ENCODE measurements at places on chromosomes 1 and 21.

DNA sequence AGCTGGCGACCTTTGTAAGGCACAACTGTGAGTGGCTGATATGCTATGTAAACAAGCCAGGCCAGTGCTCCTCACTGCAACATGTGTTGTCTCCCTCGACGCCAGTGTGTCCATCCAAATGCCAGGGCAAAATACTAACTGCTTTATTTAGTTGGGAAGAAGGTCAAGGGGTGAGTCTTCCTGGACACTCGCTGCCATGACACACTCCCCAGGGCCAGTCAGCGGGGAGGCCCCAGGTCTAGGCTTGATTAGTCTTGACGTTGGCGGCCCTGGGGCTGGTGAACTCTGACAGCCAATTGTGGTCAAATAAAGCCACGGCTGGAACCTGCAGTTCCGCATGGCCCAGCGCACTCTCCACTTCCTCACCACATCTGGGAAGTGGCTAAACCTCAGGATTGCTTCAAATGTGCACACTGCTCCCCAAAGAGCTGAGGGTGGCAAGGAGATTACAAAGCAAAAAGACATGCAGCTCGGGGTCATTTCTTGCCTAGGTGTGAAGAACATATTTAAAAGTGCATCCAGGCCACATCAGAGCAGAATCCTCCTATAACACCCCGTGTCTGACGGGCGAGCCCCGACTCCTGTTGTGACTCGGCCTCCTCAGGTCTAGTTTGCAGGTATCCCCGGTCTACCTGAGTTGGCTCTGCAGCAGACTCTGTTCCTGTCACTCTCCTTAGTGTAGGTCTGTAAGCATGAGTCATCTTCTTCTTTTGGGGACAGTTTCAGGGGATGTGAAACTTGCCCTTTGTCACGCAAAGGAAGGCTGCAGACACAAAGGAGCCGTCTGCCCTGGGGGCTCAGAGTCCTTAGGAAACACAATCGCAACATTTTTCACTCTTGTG lies 183.5 kb downstream of the RUNX1 start:
- no peak for DNase-seq

DNA sequence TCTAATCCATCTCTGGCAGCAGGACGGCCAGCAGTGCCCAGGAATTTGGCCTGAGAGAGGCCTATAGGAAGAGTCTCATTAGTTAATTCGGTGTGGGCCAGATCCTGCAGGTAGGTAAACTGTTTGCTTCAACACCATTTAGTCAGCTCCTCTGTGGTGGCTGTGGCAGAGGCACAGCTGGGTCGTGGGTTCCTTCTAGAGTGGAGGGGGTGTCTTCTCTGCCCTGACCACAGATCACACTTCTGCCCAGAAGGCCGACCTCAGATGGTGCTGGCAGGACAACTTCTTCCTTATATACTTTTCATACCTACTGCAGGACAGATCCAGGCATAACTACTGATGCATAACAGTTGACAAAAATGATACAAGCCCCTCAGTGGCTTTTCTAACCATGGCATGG lies 281.4 kb downstream of the RPS6KC1 start:
- no peak for DNase-seq

- DNase-seq = peak; percentile 47
Observed at GRCh38 chr1:197065559-197065958, 1.5 kb downstream of the F13B start.

- DNase-seq = no peak
Observed at GRCh38 chr21:16900685-16901084, 612.2 kb upstream of the CXADR start.

GRCh38 chr1:53637511-53638359 lies 101.2 kb downstream of the GLIS1 start:
- no peak for DNase-seq

GRCh38 chr1:22753481-22753971 lies 42.9 kb downstream of the EPHB2 start:
- DNase-seq = peak; percentile 93

DNA sequence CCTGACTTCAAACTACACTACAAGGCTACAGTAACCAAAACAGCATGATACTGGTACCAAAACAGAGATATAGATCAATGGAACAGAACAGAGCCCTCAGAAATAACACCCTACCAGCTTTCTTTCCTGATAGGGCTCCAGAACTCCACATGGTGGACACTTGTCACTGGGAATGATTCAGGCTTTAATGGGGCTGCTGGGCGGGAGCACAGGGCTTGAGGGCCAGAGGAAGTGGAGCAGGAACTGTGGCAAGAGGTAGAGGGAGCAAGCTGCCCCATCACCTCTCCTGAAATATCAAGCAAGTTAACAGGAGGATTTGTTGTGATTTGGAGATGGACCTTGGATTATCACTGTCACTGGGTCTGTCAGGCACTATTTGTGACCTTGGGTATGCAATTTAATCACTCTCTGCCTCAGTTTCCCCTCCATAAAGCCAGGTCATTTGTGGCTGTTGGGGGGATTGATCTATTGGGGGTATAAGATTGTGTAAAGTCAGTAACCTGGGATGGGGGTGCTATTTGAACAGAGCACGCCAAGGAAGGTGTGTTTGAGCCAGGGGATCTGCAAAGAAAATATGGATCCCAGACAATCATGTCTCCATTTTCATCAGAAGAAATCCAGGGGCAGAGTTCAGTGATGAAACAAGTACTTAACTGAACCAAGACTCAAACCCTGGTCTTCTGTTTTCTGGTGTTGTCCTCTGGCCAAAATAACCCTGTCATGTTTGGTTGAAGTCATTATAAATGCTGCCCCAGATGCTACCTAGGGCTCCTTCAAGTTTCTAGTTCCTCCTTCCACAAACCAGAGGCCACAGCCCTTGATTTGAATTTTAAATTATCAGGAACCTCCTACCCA lies 25.2 kb downstream of the ETS2 start:
- no peak for DNase-seq

- DNase-seq = no peak
Observed at GRCh38 chr1:197304638-197305200, 36.7 kb downstream of the CRB1 start.

- no peak for DNase-seq
Observed at GRCh38 chr1:116496898-116497297, 73.9 kb downstream of the CD58 start.

- no peak for DNase-seq
Observed at GRCh38 chr1:100350787-100351094, 1.6 kb upstream of the CDC14A start.

DNA sequence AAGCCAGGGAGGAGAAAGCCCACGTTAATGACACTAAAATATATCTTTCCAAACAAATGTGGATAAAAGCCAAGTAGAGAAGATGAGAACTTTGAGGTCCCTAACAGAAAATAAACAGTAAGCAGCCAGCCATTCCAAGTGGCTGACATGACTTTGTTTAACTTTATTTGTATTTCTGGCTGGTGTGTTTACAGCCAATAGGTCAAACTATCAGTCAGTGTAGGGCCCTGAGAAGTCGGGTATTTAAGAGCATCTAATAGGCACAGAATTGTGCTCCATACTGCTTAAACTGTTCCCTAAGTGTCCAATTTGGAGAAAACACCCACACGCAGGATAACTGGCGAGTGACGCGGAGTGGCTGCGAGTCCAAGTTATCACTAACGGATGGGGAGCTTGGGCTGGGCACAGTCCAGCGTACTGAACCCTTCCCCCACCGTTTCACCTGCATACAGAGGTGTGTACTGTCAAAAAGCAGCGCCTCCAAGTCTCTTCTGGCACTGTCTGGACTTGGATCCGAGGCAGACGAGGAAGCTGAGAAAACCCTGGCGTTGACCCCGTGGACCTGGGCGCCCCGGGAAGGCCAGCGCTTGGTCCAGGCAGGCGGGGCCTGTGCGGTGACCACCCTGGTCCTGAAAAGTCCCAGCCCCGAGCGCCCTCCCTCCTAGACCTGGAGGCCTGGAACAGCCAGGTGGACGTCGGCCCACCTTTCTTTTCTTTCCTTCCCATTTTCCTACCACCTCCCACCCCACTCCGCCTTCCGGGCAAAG lies 662 bp upstream of the LGALS8 start:
- no peak for DNase-seq

DNA sequence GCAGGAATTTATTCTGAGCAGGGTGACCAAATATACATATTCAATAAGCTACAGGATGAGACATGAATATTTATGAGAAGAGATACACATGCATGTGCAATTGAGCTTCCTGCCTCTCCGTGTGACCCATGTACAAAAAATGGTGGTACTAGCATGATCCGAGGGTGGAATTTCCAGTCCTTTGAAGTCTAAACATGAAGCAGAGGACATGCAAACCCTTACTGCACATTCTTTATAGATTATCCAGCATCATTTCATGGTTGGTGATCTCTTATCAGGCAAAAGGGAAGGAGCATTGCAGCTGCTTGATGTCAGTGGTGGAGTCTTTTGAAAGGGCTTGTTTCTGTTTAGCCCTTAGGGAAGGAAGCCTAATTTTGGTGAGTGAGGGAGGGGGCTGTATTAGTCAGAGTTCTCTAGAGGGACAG lies 448.6 kb downstream of the SETD4 start:
- DNase-seq = no peak

DNA sequence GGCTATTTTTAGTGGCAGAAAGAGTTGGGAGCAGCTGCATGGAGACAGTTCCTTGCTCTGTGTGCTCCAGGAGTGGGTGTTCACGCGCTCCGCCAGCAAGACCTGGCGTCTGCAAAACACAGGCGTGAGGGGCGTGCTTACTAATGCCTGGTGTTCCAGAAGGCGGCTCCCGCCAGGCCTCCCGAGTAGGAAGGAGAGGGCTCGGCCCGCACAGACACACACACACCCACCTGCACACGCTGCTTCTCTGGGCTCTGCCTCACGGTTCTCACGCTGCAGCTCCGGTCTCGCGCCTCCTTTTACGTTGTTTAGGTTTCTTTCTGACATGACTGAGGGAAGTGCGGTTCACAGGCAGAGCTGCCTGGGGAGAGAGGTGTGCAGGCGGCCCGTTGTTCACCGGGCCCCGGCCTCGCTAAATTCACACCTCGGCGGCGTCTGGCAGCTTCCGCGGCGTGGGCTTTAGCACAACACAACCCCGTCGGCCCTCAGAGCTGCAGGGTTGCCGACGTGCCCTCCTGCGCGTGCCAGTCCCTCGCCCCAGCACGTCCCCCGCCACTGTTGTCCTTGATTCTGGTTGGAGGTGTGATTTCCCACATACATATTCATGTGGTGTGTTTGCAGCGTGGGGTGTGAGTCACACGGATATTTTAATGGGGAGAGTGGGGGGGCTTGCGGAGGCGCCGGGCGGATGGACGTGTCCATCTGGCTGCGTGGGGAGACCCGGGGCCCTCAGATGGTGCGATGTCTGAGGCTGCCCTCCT lies 77.0 kb downstream of the SKI start:
- no peak for DNase-seq

DNA sequence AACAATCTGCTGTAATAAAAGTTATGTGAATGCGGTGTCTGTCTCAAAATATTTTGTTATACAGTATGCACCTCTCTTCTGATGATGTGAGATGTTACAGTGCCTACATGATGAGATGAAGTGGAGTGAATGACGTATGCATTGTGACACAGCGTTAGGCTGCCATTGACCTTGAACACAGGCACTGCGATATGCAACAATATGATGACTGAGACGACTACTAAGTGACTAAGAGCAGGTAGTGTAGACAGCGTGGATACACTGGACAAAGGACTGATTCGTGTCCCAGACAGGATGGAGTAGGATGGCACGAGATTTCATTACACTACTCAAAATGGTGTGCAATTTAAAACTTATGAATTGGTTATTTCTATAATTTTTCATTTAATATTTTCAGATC lies 8.4 kb downstream of the SGIP1 start:
- no peak for DNase-seq

GRCh38 chr1:27630859-27631491 lies 4.0 kb downstream of the FGR start:
- no peak for DNase-seq

DNA sequence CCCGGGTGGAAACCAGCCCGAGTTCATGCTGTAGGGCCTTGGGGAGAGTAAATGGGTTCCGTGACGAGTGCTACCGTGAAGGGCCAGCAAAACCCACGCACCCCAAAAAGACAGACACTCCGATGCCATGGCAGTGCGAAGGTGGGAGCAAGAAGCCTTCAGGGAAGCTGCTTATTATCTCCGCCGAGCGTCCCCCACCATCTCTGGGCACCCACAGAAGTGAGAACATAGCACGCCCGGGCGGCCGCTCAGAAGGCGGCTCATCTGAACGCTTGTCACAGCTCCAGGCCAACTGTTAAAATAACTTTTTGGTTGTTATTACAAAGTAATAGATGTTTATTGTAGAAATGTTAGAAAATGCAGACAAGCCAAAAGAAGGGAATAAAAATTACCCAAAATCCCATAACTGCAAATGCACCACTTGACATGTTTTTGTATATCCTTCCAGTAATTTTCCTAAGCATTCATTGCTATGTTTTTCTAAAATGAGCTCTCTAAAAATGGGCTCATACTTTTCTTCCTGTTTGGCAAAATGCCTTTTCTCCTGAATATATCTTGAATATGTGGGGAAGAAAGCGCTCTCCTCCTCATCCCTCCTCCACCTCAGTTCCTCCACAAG lies 234.9 kb downstream of the NPHP4 start:
- no peak for DNase-seq

DNA sequence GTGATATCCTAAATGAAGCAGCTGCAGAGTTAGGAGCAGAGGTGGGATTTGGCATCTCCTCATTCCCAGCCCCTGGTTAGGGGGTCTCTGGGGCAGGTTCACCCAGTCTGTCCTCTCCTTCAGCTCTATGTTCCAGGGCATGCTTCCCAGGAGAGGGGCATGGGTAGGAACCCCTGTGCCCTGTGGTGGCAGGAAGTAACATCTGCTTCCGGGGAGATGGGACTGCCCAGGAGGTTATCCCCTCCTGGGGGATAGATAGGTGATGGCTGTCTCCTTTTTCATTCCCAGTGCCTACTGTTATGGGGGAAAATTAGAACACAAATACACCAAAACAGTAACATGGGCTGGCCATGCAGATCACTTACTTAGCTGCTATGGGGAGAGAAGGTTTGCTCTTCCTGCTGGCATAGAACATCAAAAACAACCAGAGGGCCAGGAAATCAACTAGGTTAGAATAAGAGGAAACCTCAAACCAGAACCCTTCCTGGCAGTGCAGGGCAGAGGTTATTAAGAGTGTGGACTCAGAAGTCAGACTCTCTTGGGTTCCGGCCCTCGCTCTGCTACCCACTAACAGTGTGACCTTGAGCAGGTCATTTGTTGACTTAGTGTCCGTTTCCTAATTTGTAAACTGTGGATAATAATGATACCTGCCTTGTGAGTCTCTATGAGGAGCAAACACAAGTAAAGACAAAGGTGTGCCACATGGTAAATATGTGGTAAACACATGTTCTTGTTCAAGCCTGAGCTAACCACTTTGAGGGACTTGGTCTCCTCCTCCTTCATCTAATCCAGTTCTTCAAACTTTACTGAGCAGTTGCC lies 157.8 kb upstream of the JUN start:
- no peak for DNase-seq
